ENCODE measurements at places on chromosomes 7 and 10.

DNA sequence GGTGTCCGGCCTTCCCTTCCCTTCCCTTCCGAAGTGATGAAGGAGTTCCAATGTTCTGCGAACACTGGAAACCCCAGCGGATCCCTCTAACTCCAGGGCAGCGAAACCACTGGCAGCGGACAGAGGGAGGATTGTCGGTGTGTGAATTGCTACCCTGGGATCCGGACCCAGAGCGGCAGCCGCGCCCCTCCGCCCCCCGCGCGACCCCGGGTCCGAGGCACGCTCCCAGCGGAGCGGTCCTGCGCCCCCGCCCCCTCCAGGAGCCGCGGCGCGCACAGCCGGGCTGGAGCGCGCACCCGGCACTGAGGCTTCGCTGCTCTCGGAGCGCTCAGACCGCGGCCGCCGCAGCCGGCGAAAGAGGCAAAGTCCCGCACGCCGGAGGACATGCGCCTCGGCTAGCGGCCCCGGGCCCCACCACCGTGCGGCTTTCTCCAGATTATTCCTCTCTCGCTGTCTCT is at the start of gene PTPRZ1:
TSS of gene PTPRZ1 (plus strand) at position 331 of the 458 bp plus-strand sequence. CDS start 339 bp downstream, outside the sequence.
- peak; percentile 20 for DNase-seq

DNA sequence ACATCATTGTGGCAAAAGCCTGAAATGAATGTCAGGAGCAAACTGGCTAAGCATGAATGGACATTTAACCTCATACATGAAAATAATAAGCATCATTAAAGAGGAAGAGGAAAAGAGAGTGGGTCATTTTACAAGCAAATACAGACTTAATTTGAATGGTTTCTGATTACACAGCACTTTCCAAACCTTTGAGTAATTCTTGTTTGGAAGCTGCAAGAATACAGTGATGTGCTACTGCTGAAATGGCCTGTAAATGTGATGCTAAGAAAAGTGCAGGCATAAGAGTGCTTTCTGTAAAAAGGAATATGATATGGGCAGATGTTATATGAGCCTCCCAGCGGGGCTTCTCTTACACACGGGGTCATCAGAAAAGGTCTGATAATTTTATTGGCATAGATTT is 30.2 kb downstream of the TAS2R16 start:
- DNase-seq = no peak

GRCh38 chr7:3757059-3757458 is 456.0 kb downstream of the SDK1 start:
- DNase-seq = no peak

- no peak for DNase-seq
Observed at GRCh38 chr10:31693491-31693890, 235.1 kb downstream of the ARHGAP12 start.

GRCh38 chr10:96606946-96607345 is 20.1 kb upstream of the TM9SF3 start:
- no peak for DNase-seq

DNA sequence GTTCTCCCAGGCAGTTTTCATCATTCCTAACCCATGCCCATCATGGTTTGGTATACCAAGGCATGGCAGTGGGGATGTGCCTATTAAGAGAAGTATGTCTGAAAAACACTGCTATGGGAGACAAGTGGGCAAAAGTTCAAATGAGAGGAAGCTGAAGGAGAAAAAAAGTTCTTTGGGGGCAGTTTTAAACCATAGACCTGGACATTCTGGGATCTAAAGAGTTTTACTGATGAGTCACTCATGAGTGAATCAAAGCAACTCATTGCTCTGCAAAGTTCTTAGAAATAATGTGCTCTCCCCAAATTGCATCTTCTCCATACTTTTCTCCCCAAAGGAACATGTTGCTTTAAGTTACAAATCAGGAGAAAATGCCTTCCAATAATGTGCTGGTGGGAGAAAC is 256.9 kb upstream of the MTPN start:
- DNase-seq = no peak

DNA sequence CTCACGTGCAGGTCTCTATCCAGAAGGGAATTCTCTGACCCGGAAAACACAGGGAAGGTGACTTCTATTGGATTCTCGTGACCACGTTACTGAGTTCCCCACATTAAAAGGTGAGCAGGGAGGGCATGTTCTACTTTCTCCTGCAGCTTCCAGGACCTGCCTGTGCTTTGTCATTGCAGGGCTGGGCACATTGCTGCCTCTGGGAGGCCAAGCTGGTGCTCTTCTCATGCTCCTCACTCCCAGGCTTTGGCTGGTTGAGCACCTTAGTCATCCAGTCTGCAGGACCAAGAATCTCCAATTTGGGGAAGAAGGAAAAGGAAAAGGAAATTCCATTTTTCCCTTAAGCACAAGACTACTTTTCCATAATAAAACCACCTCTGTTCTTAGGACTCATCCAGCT is 86.5 kb upstream of the TMEM72 start:
- no peak for DNase-seq

GRCh38 chr10:104260775-104261115 is 6.1 kb downstream of the GSTO1 start:
- DNase-seq = peak; percentile 61

- DNase-seq = no peak
Observed at GRCh38 chr10:99777918-99778714, 4.3 kb upstream of the ABCC2 start.

- no peak for DNase-seq
Observed at GRCh38 chr7:112147793-112148361, 58.3 kb downstream of the DOCK4 start.

DNA sequence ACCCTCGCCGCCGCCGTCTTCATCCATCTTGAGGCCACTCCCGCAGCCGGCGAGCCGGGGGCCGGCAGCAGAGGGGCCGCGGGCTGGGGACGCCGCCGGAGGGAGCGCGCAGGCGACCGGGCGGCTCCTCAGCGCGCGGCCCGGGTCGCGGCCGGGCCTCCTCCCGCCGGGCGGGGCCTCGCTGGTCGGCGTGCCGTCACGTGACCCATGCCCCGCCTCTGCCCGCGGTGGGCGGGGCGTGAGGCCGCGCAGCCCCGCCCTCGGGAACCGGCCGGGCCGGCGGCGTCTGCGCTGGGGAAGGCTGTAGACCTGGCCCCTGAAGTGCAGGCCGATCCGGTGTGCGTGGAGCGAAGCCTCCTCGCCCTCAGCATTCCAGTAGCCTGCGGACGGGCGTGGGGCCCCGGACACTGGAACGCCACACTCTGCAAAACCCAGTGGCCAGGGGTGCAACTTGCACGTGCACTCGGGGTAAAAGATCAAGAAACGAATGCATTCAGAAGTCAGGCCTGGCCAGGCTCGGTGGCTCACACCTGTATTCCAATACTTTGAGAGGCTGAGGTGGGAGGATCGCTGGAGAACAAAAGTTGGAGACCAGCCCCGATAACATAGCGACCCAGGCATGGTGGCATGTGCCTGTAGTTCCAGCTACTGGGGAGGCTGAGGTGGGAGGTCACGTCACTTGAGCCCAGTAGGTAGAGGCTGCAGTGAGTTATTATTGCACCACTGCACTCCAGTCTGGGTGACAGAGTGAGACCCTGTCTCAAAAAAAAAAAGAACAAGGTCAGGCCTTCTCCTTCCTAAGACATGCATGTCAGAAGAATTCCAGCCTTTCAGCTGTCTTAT is at the start of gene CYTH3:
TSS of gene CYTH3 (minus strand) at position 144 of the 843 bp plus-strand sequence. CDS start at position 27, 117 bp downstream.
- DNase-seq = peak; percentile 79

GRCh38 chr7:84264396-84264795 is 69.8 kb upstream of the SEMA3A start:
- DNase-seq = peak; percentile 31

DNA sequence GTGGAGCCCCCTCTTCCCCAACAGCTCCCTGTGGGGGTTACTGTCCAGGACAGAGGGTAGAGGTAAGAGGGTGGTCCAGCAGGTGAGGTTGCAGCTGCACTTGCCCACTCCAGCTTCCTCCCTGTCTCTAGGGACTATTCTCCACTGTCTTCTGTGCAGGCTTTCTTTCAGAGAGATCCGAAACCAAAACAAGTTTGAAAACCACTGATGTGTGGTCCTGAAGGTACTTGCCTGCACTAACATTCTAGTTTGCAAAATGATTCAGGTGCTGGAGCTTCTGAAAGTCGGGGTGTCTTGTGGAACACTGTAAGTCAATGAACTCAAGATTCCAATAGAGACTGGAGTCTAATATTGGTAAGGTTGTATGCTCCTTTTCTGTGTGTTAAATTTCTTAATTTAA is 63.1 kb downstream of the BLNK start:
- DNase-seq = no peak

- peak; percentile 55 for DNase-seq
Observed at GRCh38 chr10:24385776-24386175, 176.8 kb downstream of the KIAA1217 start.

GRCh38 chr7:139092090-139092796 is 17.3 kb downstream of the ZC3HAV1 start:
- no peak for DNase-seq

DNA sequence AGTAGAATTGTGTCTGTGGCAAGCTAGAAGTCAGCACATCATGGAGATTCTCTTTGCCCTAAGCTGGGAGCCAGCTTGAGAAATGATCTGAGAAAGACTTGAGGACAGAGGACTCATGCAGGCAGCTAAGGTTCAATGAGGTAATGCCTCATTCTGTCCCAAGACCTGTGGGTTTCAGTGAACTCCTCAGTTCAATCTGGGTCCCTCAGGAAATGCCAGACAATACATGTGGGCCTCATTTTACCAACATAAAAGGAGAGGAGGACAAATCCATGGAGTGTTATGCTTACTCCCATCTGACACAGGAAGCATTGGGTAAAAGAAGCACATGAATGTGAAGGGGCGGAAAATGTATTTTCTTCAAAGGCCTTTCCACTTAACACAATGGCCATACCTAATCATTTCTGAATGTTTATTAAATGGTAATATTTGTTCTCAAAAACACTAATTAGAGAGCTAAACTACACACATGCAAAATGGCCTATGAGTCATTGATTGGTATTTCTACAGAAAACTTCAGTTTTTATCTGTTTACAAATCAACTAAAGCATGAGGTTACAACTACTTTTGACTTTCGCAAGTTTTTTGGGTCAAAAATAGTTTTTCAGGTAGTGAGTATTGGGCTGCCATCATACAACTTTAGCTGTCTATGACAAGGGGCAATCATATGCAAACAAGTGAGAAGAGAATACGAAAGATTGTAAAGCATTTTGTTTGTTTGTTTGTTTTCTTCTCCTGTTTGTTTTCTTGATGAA is 205.3 kb downstream of the CHRM2 start:
- DNase-seq = peak; percentile 38

- DNase-seq = no peak
Observed at GRCh38 chr10:28947171-28947570, 269.9 kb downstream of the BAMBI start.

DNA sequence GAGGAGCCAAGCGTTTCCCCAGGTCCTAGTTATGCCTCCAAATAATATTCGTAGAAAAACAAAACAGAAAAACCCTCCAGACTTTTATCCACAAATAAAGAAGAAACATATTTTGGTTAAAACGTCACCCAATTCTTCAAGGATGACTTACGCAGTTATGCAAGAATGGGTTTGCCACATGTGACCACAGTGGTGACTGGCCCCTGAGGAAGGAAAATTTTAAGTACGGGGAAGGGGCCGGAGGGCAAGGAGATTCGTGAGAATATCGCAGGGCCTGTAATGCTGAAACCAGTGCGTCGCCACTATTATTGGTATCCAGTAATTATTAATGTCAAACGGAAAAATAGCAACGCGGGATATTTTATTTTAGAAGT is 537 bp upstream of the MRPS24 start:
- peak; percentile 93 for DNase-seq

DNA sequence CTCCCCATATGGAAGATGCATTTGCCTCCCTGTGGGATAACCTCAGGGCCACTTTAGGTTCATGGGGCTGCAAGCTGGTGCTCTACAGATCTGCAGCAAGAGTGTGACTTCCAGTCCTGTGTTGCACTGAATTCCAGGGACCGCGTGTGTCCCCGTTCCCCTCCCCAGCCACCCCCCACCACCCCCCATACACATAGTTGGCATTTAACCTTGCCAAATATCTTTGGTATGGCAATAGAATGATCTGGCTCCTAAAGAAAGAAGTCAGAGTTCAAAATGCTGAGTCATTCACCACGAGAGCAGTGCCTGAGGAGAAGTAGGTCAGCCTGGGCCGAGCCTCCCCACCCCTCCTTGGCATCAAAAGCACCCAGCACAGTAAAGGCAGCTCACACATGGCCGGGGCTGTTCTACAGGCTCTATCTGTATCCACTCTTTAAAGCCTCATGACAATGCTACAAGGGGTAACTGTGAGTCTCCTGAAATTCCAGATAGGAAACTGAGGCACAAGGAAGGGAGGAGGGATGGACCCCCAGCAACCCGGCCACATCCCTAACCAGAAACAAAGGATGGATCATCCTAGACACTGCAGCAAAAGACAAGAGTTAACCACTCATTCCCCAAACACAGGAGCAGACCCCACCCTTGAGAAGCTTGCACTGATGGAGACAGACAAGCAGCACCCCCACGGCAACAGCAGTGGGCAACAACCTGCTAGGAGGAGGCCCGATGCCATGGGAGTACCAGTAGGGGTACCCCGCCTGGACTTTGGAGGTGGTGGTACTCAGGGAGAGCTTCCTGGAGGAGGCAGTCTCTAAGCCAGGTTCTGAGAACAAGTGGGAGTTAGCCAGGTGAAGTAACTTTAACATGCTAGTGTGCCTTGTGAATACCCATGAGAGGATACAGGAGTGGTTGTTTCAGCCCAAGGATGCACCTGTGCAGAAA is 70.3 kb upstream of the NANOS1 start:
- peak; percentile 56 for DNase-seq

DNA sequence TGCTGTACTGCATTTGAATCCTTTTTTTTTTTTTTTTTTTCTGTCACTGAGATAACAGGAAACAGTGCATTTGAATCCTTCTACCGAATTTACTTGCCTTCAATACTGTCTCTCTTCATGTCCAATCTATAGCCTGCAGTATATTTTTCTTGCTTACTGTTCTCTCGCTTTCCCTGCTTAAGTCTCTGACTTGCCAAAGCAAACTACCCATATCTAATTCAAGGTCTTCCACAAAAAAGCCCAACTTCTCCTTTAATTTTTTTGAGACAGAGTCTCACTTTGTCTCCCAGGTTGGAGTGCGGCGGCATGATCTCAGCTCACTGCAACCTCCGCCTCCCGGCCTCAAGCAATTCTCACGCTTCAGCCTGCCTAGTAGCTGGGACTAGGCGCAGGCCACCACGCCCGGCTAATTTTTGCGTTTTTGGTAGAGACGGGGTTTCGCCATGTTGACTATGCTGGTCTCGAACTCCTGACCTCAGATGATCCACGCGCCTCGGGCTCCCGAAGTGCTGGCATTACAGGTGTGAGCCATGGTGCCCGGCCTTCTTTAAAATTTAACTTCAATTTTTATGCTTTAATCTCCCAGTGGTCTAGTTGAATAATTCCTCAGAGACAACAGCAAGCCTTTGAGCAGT is 882 bp downstream of the PDCD11 start:
- no peak for DNase-seq

DNA sequence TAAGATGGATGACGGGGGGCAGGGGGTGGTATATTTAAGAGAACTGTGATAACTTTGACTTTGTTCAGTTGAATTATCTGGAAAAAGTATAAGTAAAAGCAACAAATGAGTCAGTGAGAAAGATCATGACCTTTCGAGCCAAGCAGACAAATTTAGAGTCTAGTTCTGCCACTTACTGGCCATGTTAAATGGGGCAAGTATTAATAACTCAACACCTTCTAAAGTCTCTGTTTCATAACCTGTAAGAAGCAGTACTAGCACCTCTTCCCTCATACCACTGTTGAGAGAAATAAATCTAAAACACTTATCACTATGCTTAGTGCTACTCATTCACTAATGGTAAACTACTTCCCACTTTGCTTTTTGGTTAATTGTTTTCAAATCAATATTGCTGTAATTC is 604.4 kb upstream of the LRRN3 start:
- DNase-seq = no peak
